Stimulated activated CD4-positive, alpha-beta T cell treated with anti-CD3 and anti-CD28 coated beads, Interleukin-4, amount 100 ng/mL, for 1 hour (primary cell): ENCODE measurements at places on chromosomes 16 and 17.

- DNase-seq: peak; percentile 77
These were observed 51.6 kb downstream of the NT5M start for GRCh38 chr17:17354560-17355349.

DNA sequence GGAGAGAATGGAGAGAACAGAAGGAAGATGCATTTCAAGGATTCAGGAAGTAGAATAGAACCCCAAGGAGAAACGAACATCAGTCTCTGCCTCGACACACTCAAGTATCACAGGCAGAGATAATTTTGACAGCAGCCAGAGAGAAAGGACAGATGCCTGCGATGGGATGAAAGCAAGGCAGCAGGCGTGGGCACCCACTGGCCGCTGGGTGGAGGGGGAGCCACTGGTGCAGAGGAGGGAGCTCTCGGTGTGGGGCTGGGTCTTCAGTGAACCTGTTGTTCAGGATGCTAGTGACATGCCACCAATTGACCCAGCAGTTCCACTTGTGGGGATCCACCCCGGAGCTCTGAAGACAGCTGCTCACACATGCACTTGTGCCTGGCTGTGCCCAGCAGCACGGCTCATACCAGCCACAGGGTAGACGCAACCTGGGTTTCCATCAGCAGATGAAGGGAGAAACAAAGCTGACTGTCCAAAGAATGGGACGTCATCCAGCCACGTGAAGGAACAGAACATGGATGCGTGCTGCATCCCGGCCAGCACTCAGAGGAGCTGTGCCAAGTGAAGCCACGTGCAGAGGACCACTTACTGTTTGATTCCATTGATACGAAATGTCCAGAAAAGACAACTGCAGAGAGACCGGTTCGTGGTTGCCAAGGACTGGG lies 127.0 kb downstream of the BANP start:
- no peak for DNase-seq

GRCh38 chr17:18004345-18004744 lies 31.7 kb downstream of the DRC3 start:
- no peak for DNase-seq

- peak; percentile 90 for DNase-seq
These were observed at the start of gene BAHCC1 for GRCh38 chr17:81394921-81395599. BAHCC1 (plus strand) TSS chr17:81395457; CDS start chr17:81399740, 4,283 bp downstream.

DNA sequence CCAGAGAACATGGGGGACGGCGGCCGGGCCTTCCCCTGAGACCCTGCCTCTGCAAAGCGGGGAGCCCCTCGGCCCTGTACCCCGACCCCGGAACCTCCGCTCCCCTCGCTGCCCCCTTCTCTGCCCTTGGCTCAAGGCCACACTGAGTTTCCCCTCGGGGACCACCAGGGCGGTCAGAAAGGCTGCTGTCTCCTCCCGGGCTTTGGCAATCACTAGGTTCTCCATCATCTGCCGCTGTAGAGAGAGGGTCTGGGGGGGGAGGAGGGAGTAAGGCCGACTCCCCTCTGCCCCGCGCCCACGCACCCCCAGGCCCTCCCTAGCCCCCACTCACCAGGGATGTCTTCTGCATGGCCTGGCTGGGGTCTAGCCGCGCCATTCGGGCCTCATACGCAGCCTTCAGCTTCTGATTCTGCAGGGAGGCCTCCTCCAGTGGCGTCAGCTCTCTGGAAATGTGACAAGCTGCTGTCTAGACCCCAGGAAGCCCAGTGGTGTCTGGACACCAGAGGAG lies 8.4 kb downstream of the VPS9D1 start:
- DNase-seq: no peak

DNA sequence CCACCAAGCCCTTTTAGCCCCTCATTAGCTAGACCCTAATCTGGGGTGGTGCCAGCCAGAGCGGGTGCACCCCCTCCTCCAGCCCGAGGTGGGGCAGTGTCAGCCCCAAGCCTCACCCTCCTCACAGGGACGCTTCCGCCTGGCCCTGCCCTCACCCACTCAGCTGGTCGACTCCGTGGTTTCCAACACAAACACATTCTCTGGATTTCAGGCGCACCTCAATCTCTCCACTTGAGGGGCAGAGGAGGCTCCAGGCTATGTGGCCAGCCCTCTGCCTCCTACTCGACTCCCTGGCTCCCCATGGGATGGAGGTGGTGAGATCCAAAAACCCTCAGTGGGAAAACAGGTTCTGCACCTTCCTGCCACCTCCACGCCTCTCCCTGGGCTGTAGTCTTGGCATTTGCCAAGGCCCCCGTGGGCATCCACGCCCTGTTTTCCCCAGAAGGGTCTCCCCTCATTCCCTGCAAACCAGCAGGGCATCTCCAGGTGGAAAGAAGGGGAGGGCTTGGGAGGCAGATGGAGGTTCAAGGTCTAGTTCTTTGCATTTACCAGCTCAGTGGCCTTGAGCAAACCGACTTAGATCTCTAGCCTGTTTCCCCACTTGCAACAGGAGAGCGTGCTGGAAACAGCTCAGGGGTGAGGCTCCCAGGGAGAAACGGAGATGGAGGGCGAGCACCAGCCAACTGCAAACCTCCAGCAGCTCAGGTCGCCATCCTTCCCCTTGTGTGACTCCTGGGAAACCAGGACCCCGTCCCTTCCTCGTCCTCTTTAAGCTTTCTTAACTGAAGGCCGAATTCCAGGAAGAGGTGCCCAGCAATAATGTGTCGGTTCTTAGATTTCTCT lies 1.7 kb downstream of the EMP2 start:
- DNase-seq: no peak

DNA sequence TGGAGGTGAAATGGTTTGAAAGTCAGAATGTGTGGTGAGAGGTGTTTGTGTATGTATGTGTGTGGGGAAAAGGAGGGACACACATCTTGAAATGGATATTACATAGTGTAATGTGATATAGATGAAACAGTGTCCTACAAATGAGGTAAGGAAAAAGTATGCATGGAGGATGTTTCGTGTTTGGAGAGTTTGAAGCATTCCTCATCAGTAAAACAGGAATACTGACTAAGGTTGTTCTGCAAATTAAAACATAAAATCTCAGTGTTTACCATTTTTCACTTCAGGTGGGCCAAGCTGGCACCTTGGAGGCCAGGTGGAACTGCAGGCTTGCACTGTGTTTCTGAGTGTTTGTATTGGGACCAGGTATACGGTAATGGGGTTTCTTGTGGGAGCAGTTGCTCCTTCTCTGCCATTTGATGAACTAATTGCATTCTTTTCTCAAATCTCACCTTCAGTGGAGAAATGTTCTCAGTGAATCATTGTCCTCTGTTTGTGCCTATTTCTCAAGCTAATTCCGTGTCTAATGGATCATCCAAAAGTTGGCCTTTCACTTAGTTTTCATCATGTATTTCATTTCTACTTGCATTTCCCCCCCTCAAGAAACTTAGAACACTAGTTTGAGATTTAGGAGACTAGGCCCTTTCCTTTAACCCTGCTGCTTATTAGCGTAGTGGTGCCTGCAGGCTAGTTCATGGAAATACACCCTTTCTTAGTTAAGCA lies 8.2 kb upstream of the TBKBP1 start:
- no peak for DNase-seq

- DNase-seq: no peak
These were observed 412.3 kb upstream of the CDH11 start for GRCh38 chr16:65534121-65534528.
